Urothelium cell line (cell line): ENCODE measurements at places on chromosomes 3 and 15.

DNA sequence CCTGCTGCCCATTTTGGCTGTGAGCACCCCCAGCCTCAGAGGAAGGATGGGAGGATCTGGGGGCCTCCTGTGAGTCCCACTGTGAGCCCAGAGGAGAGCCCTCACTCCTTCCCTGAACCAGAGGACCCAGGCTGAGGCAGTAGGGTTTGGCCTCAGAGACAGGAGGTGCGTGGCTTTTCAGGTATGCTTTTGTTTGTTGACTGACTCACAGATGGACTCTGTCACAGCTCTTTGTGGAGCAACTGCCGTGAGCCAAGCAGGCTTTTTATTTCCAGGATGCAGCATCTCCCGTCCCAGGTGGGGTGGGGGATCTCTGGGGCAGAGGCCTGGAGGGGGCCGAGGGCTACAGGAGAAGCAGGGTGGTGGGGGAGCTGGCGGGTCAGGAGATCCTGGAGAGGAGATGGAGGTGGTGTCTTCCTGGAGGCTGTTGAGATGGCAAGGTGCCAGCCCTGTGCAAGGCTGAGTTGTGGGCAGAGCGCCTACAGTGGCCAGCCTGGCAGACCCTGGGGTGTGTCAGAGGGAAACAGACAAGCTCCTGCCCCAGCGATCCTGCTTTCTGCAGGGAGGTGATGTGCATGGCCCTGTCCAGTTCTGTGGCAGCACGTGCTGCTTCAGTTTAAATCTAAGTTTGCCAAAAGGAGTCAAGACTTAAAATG, 24.0 kb downstream of the PLXNA1 start:
- DNase-seq, result no peak

DNA sequence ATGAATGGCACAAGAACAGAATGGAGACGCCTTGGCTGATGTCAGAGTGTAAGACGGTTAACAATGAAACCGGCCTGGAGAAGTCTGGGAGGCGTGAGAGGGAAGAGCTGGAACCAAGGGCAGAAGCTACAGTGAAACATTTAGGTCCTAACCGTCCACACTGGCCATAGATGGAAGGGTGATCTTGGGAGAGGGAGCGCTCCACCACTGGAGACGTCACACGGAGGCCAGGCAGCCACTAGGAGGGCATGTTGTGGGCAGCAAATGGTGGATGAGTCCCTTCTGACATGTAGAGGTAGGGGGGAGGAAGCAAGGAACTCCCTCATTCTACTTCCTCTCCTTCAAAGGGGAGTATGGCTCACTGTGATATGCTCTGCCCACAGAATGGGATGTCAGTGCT, 23.8 kb downstream of the FEM1B start:
- no peak for DNase-seq

GRCh38 chr3:174862666-174863065, 3.5 kb downstream of the NAALADL2 start:
- DNase-seq, result no peak

DNA sequence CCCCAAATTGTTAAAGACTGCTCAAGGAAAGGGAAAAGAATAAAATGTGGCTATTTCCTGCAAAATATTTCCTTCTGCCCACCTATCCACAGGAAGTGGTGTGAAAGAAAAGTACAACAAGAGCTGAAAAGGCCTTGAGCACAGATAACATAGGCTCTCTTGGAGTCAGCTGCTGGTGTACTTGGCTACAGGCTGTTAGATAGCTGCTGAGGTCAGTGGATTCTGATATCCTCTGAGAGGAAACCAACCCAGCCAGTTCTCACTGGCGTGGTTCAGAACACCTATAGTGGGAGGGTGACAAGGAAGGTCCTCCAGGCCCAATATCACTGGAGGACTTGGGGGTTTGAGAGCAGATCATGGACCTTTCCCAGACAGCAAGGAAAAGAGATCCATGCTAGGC, 124.4 kb upstream of the GAP43 start:
- DNase-seq, result no peak

GRCh38 chr3:106759731-106760130, 617.5 kb upstream of the CCDC54 start:
- DNase-seq, result no peak

DNA sequence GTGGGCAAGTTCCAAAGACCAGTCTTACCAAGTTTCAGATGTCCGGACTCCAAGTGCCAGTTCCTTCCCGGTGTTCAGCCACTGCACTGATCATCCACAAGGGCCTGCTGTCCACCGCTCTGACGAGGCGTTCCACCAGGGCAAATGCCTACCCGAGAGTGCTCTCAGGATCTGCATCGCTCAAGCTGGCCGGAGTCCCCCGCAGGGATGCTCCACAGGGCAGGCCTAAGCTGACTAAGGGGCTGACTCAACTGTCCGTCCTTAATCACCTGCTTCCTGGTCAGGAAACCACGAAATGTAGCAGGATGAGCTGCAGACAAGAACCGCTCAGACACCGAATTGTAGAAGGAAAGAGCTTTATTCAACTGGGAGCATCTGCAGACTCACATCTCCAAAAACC, 341.6 kb downstream of the KCNH8 start:
- no peak for DNase-seq

GRCh38 chr3:69831737-69832136, 92.5 kb downstream of the MITF start:
- no peak for DNase-seq

DNA sequence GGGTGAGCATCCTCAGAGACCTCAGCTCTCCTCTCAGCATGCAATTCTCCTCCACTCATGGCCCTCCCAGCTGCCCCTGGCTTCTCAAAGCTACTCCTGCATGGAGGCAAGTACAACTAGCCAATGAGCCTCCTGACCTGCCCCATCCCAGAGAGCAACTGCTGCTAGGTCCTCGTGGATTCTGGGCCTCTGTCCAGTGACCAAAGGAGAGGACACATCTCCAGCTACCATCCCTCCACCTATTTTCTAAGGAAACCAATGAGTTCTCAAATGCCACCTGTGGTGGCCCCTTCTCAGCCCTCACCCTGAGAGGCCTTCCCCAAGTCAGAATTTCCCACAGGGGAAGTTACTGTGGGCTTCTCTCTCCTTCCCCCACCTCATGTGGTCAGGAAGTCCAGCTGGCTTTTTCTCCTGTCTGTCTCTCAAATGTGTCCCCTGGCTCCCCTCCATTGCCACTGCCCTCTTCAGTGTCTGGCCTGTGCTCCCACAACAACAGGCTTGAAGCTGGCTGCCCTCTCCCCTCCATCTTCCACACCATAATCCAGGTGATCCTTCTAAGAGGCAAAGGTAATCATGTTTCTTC, 43.0 kb downstream of the LIPC start:
- no peak for DNase-seq

DNA sequence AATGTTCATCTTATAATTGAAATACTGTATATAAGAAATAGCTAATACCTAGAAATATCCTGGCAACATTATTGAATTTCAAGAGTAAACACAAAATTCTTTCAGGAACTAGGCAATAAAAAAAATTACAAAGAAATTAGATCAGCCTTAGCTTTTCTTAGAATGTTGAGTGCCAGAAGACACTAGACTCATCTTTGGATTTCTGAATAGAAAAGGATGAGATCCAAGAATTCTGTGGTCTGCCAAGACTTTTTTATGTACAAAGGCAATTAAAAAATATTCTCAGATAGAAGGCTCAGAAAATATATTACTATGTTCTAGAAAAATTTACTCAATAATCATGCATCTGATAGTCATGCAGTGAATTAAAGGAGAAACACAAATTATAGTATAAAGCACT, 294.5 kb upstream of the CDIN1 start:
- no peak for DNase-seq

GRCh38 chr15:101781928-101782327, 21.4 kb upstream of the OR4F6 start:
- no peak for DNase-seq

DNA sequence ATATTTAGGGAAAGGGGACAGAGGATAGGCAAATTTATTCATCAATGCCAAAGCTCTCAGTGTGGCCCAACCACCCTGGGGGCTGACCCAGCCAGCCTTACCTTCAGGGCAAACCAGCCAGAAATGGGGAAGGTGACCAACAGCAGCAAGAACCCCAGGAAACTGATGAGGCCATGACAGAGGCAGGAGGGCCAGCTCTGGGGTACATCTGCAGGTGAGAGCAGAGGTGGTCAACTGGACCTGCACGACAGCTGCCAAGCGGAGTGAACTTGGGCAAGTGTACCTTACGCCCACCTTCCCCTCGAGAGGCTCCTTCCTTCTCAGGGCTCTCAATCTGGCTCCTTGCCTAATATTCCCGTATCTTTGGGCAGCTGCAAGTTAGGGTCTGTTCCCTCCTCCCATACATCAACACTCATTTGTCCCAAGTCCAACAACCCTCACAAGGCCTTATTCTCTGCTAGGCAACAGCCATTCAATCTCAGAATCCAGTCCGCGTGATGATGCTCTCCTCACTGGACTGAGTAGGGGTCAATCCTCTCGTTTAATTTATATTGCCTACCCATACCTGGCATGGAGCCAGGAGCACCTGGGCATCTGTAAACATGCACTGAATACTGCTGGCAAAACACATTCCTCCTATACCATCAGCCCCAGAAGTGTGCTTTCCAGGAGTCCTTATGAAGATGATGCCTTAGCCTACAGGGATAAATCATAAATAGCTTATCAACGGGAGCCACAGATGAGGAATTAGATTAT, 1.7 kb downstream of the STOML1 start:
- no peak for DNase-seq

GRCh38 chr3:196621611-196622010, 17.9 kb upstream of the NRROS start:
- DNase-seq, result no peak

DNA sequence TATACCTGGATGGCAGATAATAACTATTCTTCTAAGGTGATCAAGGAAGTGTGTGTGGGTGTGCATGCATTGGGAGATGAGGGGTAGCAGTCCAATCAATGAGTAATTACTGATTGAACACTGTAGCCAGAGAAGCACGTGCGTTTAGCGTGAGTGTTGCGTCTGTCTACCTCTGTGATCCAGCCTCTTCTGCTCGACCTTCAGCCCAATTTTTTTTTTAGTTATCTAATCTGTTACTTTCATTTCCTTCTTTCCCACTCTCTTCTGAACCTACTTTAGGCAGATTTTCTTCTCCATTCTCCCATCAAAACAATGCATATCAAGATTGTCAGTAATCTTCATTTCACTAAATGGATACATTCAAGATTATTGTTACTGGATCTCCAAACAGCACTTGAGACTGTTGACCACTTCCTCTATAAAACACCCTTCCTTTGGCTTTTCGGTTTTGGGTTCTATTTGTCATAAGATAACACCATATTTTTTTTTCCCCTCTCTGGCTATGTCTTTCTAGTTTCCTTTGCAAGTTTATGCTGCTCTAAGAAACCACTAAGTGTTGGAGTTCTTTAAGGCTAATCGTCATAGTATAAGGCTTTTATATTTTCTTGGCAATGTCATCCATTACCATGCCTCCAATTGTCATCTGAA, 41.0 kb downstream of the MCTP2 start:
- no peak for DNase-seq

- no peak for DNase-seq
Observed at GRCh38 chr3:56899078-56899477, 97.3 kb upstream of the ARHGEF3 start.

- DNase-seq, result no peak
Observed at GRCh38 chr15:70528816-70529215, 234.5 kb downstream of the UACA start.

GRCh38 chr3:196063456-196063855, 18.4 kb downstream of the TFRC start:
- DNase-seq, result no peak

- no peak for DNase-seq
Observed at GRCh38 chr3:72641684-72642083, 206.6 kb downstream of the SHQ1 start.

DNA sequence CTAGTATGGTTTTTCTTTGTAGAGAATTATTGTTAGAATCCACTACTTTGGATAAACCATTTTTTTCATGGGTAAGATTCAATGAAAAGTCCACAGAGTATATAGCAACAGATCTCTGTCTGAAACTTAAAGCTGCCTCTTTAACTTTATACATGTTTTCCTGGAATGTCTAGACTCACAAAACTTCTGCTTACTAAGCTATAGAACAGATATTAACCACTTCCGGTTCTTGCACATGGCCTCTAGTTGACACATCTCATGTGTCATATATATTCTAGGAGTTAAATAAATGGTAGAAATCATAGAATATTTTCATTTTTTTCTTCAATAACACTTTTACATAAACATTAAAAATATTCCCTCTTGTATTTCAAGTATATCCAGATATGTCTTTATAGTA, 1693.9 kb downstream of the SI start:
- DNase-seq, result no peak

- DNase-seq, result no peak
Observed at GRCh38 chr3:38111696-38112377, 25.1 kb downstream of the ACAA1 start.

DNA sequence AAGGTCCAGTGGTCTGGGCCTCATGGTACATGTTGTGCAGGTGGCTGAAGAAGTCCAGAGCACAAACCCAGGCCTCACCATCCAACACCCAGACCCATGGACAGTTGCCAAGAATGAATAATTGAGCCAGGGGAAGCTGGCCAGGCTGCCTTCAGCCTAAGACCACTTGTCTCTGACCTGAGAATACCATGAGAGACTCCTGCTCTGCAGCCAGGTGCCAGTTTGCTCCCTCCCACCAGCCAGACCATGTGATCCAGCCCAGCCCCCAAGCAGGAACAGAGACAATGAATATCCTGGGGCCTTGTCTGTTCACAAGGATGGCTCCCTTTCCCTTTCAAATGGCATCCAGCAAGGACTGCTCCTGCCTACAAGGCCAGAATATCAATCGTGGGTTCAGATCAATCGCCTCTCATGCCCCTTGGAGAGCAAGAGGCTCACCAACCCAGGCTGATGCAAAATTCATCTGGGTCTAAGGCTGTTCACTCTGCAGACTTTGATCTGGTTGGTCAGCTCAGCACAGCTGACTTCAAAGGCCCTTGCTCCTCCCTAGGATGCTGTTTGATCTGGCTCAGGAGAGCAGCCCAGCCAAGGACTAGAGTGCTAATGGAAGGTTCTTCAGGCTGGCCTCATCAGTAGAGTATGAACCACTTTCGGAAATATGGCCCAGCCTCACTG, 13.4 kb downstream of the TRAIP start:
- DNase-seq, result no peak

DNA sequence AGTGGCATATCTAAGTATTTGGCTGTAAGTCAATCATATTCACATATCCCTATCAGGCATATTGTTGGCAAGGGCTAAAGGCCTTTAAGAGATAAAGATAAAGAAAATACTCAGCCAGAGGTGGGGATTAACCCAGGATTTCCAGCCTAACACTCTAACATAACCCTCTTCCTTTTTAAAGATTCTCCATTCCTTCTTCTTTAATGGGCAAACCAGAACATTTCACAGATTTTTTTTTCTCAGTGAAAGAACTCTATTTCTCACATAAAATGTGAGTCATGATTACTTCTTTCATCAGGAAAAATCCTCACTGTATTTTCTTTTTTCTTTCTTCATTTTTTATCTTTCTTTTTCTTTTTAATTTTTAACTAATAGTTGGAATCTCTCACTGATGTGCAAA, 200.4 kb downstream of the NR1D2 start:
- no peak for DNase-seq

DNA sequence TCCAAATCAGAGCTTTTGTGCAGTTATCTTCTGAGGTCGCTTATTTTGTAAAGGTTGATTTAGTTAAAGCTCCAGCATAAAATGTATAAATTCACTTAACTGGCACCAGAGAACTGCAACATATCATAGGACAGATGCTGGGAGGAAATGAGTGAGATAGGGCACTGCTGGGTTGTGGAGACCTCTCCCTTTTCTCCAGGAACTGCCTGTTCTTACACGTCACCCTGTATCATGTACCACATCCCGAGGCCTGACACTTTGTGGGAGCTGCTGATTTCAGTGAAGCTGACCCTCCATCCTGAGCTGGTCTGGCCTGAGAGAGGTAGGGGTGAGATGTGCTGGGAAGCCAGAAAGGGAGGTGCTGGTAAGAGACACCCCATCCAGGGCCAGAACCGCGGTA, 213.8 kb upstream of the FEZF2 start:
- no peak for DNase-seq

- no peak for DNase-seq
Observed at GRCh38 chr3:138974462-138974861, 27.4 kb downstream of the FOXL2NB start.
